ENCODE measurements at places on chromosomes 3 and 15.

DNA sequence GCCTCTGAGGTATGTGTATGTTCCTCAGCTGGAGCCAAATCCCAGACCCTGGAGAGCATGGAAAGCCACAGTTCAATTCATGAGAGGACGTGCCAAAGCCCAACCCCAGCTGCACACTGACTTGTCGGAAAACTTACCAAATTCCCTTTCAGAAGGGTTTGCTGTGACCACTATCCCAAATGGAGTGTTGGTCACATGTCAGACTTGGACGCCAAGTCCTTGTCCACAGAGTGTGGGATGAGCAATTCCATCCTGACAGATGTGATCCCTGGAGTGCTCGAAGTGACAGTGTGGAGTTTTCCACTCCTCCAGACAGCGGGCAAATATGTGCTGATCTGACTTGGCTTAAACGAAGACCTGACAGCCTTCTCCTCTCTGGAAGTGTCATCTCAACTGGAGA lies 71.2 kb downstream of the RORA start:
- DNase-seq: no peak

GRCh38 chr3:52509753-52510328 lies 14.7 kb downstream of the STAB1 start:
- DNase-seq: no peak

DNA sequence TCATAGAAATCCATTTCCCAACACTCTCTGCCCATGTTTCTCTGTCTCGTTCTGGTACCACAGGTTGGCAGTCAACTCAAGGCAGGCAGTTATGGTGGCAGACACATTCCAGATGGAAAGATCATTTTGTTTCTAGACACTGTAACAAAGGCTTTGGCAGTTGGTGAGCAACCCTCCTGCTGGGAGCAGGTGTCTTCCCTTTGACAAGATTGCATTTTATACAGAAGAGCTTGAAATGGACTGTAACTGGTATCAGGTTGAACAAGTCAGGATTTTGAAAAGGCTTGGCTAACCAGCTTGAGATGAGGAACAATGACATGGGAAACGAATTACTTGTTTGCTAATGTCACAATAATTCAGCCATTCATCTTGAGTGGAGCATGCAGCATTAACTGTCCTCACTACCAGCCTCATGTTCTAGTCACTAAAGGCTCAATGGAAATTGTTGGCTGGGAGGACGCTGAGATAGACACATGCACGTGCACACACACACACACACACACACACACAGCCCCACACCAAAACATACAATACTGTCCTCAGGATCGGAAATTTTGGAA lies 170.0 kb downstream of the SEMA6D start:
- no peak for DNase-seq

- no peak for DNase-seq
Observed at GRCh38 chr3:16801698-16802097, 83.1 kb upstream of the PLCL2 start.

DNA sequence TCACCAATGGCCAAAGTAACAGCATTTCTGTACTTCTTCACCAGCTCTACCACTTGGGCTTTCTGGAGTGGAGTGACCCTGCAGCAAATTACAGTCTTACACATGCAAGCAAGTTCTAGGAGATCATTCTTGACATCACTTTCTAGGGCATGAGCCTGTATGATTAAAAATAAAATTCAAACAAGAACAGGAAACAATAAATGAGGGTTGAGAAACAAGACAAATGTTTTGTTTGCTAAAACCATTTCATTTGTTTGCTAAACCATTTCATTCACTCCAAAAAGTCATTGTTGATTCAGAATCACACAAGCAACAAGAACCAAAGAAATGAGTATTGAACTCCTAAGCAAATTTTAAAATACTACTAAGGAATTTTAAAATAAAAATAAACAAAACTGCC lies 220.9 kb downstream of the ATP8B4 start:
- no peak for DNase-seq

- peak; percentile 23 for DNase-seq
Observed at GRCh38 chr15:68352401-68353062, 75.0 kb downstream of the FEM1B start.

- no peak for DNase-seq
Observed at GRCh38 chr3:136664771-136665170, 87.4 kb downstream of the STAG1 start.

DNA sequence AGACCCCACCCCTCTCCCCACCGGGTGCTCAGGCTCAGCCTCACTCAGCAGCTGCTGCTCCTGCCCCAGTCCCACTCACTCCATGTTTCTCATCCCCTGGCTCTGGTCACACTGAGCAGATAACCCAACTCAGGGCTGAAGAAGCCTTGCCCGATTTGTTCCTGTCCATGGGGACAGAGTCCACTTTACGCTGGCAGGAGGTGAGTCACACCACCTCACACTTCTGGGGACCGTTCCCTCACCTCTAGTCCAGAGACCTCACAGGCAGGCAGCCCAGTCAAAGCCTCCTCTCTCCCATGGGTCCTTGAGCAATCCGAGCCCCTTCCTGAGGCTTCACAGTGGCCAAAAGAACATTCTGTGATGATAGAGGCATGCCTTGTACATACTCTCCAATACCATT lies 1.4 kb downstream of the CIDEC start:
- DNase-seq: no peak

DNA sequence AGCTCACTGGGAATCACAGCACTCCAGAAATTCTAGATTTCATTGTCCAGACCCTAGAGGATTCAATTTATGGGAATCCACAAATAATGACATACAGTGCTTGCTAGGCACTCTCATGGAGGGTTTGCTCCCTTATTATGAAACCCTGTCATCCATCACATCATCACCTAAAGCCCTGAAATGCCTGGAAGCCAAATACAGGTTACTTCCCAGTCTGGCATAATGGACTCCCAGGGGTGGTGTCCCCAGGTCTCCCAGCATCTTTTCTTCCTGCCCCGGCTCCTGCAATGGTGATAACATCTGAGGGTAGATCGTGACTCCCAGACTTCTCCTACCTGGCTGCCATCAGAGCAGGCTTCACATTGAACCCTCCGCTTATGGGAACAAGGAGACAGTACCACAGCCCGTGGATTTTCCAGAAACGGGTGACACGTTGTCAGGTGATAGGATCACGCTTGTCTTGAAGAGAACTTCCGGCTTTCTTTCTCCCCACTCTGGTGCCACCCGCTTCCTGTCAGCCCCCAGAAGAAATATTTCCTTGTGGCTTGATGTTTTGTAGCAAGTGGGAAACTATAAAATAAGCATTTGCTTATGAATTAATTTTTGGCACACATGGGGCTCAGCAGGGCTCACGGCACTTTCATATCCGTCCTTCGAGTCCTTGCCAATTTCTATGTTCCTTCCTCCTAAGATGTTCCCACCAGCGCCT lies 238.7 kb upstream of the BHLHE40 start:
- no peak for DNase-seq

GRCh38 chr3:106208251-106208650 lies 339.4 kb upstream of the CBLB start:
- no peak for DNase-seq

DNA sequence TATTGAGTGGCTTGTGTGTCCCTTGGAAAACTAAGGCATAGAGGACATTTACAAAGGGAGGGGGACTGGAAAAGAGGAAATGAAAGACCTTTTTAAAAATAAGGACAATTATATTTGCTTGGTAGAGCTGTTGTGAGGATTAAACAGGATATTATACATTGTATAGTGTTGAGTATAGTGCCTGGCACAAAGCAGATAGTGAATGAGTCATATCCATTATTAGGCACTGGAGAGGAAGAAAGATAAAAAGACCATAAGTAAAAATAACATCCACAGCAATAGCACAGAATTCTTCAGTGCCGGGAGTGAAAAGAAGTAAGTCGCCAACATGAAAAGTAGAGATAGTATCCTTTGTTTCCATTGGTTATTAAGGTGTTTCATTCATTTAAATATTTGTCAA lies 623.3 kb downstream of the PDCD6IP start:
- DNase-seq: no peak

GRCh38 chr3:77919244-77919643 lies 879.3 kb downstream of the ROBO2 start:
- DNase-seq: no peak

GRCh38 chr15:19944261-19944888 lies 597.2 kb downstream of the GOLGA6L6 start:
- DNase-seq: no peak

DNA sequence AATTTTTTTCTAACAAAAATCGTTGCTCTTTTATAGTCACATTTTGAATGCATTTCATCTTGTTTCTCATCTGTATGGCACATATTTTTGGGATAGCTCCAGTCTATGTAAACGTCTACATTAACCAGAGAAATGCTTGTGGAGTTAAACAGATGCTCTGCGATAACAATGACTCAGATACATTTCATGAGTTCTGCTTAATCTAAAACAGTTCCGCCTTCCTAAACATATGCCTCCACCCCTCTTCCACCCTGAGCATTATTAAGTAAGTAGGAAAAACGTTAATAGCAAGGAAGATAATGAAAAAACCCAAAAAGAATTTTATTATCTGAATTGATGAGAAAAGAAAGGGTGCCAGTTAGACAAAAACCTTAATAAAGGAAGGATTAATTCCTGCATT lies 396.1 kb downstream of the TUSC7 start:
- no peak for DNase-seq

DNA sequence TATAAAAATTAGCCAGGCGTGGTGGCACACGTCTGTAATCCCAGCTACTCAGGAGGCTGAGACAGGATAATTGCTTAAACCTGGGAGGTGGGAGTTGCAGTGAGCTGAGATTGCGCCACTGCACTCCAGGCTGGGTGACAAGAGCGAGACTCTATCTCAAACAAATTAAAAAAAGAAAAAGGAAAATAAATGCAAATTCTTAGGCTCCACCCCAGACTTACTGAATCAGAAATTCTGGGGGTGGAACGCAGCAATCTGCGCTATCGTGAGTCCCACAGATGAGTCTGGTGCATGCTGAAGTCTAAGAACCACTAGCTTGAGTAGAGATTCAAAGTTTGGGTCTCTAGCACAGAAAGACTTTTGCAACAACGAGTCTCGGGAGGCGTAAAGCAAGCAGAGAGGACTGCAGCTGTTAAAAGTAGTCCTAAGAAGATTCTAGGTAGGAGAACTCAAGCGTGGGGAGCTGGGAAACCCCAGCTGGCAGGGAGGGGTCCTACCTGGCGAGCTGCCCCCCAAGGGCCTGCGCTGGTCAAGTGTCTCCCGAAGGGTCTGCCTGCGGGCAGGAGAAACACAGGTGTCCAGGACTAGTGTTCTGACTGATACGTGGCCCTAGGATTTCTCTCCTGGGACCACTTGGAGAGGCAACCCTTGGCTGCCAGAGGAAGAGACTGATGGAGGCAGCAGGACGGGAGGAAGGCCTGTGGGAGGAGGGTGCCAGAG lies 21.9 kb downstream of the CEP19 start:
- DNase-seq: no peak

GRCh38 chr3:32850226-32850625 lies 32.4 kb downstream of the TRIM71 start:
- no peak for DNase-seq

DNA sequence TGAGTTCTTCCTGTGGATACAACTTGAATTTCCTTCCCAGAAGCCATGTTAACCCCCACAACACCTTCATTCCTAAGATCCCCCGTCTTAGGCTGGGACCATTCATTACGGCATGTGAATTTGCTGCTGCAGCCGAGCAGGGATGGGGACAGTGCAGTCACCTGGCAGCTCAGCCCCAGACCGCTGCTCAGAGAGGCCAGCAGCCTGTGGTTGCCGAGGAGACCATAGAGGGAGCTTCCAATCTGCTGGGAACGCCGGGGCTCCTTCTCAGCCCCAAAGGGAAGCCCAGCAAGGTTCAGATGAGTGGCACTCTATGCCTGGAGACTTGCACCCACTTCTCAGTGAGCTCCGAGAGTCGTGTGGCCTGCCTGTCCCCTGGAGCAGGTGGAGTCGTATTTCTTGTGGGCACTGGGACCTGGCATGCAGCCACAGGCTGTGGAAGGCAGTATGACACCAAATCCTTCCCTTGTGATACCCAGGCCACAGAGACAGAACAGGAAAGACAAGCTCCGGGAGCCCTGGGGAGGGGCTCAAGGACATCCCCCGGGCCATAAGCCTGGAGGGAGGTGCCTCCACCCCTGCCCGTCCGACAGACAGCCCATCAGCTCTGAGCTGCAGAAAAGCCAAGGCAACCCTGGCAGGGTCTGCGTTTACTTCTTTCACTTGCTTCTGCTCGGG lies 167.3 kb downstream of the FAM43A start:
- no peak for DNase-seq

GRCh38 chr3:47113669-47114365 lies 50.1 kb downstream of the SETD2 start:
- DNase-seq: no peak

GRCh38 chr15:63460210-63461155 lies 43.9 kb upstream of the USP3 start:
- no peak for DNase-seq

DNA sequence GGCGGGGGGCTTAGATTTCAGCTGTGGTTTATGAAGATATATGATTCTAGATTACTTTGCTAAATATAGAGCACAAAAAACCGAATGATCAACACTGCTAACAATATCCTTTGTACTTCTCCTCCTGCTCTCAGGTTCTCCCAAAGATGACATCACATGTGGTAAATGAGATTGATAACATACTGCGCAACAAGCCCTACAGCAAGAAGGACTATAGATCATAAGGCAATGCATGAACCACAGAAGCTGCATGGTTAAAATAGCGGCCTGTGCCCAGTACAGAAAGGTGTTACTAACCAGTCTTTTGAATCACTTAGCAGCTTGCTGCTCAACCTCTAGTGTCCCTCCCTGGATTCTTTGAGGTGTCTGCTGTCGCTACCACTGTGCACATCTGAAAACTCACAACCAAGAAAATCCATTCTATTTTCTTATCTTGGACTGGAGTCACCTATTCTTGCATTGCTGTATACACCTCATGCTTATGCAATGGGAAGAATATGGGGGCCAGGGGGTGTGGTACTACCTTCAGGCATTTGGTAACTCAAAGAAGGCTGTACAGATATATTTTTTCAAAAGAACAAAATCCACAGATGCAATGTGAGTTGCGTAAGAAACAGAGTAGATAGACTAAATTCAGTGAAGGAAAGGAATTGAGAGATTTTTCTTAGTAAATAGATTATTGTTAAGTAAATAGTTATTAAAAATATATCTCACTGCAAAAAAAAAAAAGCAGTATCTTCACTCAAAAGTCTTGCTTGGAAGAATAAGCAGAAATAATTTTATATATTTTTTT lies 18.2 kb downstream of the SSR3 start:
- DNase-seq: no peak

GRCh38 chr3:69541711-69542088 lies 155.8 kb upstream of the FRMD4B start:
- no peak for DNase-seq

DNA sequence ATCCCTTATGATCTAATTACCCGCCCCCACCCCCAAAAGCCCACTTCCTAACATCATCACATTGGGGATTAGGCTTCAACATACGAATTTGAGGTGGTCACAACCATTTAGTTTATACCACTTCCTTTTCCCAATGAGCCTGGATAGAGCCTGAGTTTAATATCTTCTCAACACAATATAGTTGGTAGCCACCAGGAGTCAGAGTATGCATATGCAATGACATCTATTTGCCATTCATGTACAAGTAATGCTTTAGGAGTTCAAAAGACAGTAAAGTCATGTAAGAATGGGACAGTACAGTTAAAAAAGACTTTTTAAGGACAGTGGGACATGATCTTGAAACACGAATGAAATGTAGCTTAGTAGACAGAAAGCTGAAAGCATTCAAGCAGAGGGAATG lies 172.4 kb downstream of the DCLK3 start:
- no peak for DNase-seq

GRCh38 chr3:27345493-27345892 lies 23.7 kb downstream of the NEK10 start:
- DNase-seq: no peak
